ENCODE measurements at places on chromosomes 7 and 10.

DNA sequence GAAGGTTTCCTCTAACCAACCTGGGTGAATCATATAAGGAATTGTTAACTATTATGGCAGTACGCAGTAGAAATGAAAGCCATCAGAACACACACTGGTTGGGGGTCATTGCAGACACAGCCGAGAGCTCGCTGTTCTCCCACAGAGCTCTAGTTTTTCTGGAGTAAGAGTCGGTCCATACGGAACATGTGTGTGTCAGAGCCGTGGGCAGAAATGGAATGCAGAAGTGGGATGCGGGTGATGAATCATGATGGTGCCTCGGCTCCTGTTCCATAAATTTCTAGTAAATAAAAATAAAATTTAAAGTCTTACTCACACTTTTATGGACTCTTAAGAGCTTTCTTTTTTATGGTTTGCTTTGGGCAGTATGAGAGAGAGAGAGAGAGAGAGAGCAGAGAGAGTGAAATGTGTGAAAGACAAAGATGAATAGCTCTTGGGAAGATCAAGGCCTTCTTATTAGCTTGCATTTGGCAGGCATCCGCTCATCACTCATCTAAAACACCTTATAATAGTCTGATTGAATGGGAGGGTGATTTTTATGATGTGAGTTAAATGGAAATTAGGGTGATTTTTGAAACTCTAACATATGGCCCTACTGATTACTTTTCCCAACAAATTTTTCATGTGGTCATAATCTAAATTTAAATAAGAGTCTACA, 98.8 kb upstream of the PFKP start:
- no peak for DNase-seq

GRCh38 chr7:128920913-128921582, 10.5 kb upstream of the KCP start:
- DNase-seq = no peak

DNA sequence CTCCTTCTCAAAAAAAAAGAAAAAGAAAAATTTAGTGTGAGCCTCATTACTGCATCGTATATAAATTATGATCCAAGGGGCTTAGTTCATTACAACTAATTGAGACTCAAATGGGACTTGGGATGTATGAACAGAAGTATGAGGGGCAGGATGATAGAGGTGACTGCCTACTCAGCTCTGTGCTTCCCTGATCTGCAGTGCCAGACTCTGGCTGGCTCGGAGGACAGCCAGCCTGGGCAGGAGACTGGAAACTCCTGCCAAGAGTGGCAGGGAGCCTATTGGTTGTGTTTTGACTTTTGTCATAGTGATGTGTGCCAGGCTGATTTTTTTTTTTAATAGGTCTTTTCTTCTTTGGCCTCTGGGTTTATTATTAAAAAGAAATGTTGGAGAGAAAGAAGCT, 73.8 kb upstream of the GTF2IRD1 start:
- no peak for DNase-seq

GRCh38 chr10:131882590-131883451, 18.0 kb upstream of the PPP2R2D start:
- no peak for DNase-seq

- no peak for DNase-seq
Measured at GRCh38 chr10:55782181-55782580, 578.9 kb downstream of the ZWINT start.

DNA sequence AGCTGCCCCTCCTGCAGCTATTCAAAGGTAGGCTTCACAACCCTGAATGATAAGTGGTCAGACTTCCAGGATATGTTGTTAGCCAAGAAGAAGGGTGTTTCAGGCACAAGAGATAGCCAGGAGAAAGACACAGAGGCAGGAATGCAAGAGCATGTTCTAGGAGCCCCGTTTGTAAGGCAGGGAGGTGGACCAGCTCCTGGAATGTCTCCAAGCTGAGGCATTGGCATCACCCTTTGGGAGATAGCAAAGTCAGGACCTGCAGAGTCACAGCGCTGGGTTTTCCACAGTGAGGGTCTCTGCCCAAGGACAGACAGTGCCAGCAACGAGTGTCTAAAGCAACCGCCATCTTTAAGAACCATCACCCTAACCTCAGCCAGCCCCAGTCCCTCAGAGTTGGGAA, 484.5 kb upstream of the ZMIZ1 start:
- DNase-seq = no peak

GRCh38 chr10:129796710-129797420, 167.2 kb downstream of the EBF3 start:
- DNase-seq = no peak

GRCh38 chr7:37245590-37245989, 203.1 kb downstream of the ELMO1 start:
- no peak for DNase-seq

DNA sequence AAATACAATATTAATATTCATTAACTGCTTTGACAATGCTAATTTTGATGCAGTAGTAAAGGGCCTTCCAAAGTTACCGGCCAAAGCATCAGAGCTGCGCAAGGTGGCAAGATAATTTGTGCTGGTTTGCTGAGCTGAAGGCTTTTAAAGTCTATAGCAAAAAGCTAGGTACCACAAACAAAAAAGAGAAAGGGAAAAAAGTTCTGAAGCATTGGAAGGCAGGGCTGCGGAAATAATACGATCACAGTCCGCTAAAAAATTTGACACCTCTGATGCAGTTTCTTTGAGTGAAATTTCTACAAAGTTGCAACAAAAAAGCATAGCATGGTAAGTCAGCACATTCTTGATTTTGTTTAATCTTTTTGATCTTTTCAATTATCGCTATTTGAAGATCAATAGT, 175.6 kb downstream of the TCF7L2 start:
- DNase-seq = no peak

DNA sequence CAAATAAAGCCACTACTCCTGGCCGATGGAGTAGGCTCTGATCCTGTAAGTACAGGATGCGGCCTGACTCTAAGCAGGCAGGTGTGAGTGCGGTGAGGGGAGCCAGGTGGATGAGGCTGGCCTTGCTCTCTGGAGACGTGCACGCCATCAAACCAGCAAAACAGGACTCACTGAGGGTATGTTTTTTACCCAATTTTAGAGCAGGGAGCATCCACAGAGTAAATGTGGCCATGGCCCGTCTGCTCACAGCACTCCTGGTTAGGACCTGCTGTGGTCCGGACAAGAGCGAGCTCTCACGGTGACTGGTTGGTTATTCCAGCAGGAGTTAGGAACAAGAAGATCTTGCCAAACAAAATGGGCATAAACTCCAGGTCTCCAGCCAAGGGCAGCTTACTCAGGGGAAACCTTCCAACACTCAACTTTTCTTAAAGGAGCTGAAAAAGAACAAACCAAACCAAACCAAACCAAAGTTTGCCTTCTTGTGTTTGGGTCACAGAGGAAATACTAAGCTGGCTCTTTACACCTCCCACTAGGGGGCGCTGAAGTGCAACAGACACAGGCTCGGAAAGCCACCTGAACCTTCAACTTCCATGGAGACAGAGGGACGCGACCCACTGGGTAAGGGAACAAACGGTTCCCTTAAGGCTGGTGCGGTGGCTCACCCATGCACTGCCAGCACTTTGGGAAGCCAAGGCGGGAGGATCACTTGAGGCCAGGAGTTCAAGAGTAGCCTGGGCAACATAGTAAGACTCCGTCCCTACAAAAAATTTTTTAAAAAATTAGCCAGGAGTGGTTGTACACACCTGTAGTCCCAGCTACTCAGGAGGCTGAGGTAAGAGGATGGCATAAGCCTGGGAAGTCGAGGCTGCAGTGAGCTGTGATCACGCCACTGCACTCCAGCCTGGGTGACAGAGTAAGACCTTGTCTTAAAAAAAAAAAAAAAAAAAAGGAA, 122.4 kb downstream of the CLEC2L start:
- DNase-seq = peak; percentile 51

- DNase-seq = no peak
Measured at GRCh38 chr10:112720178-112720577, 229.9 kb upstream of the TCF7L2 start.

- no peak for DNase-seq
Measured at GRCh38 chr7:4861227-4861626, 603 bp downstream of the PAPOLB start.

- no peak for DNase-seq
Measured at GRCh38 chr10:107206833-107207232, 42.3 kb upstream of the SORCS1 start.

DNA sequence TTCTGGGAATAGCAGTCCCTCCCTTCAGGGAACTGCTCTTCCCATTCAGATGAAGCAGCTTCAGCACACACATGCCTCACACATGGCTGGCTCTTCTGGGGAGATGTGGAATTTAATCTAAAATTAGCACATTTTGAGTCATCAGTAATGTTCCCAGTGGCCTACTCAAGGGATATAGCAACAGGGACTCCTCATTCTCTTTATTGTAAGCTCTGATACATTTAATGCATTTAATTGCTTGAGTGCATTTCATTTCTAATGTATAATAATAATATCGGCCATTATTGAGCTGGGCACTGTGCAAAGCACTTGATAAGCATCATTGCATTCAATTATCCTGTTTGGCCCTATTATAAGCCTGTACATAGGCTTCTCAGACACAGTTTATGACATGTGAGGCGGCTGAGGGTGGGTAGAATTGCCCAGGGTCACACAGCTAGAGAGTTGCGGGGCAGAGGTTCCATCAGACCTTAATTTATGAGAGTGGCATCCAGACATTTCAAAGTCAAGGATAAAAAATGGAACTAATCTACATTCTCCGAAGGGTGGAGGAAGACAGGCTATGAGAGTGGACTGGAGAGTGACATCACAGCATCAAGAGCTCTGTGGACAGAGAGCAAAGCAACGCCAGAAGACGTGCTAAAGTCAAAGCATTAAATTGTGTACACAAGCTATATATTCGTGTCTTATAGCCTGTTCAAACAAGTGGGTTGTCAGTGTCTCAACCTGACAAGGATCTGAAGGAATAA, 76.8 kb downstream of the LANCL2 start:
- DNase-seq = no peak

DNA sequence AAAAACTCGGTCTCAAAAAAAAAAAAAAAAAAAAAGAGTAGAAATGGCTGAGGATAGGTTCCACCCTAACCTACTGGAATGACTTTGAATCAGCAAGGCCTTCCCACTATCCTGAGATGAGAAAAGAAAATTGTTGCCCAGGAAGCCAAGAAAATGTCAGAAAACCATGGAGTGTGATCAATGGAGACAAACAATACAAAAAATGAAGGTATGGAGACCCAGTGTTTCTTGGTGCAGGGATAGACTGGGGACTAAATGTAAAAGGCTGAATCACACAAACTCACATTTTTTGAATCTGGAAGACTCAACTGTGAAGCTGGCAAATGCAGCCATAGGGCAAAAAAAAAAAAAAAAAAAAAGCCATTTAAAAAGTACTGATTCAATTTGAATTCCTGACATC, 364.3 kb upstream of the ANKRD30A start:
- no peak for DNase-seq

GRCh38 chr7:99089914-99090629, 53.8 kb downstream of the SMURF1 start:
- DNase-seq = no peak

DNA sequence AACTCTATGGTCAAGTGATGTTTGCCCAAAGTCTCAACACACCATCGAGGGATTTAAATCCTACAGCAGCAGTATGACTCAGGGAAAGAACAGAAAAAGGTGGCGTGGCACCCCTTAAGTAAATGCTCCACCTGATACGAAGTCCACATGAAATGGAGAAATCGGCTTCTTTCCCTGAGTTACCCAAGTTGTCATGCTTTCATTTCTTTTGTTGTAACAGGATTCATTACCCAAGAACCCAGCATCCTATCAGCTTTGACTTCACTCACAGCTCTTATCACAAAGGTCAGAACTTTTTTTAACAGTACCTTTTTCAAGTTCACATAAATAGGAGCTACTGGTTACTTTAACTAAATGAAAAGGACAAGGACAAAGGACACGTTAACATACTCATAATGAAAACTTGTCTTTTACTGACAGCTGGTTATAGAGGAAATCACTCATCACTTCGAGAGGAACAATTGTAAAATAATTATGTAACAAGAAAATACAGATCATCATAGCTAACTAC, 219.8 kb upstream of the FRMD4A start:
- DNase-seq = no peak

Data from germinal center (tissue), 1 donor.